Lower leg skin (tissue), 4 donors: ENCODE measurements at places on chromosomes 7 and 10. TPM values are rescaled to one million over a fixed set of nuclear protein-coding genes. Genes with fewer than 3 reads are reported as not detected.

DNA sequence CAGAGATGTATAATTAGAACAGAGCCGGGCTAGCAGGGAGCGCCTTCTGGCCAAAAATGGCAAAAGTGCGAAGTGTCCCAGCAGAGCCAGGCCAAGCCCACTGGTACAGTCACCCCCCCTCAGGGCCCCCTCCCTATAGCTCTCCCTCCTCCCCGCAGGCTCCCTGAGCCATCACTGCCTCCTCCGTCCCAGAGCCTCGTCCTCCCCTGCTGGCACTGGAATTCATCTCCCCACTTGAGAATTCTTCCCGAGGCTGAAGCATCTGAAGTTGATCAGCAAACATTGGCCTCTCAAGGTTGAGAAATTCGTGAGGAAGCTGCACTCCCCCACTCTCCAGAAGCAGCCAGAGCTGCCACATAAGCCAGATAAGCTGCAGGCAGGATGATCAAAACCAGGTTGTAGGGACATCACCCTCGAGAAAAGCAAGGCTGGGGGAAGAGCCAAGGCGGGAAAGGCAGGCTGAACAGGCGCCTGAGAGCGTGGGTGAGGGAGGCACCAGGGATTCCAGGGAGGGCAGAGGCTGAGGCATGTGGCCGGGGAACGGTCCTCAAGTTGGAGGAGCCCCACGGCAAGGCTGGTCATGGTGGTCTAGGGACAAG lies 23.4 kb downstream of the CAMK2G start:
- DNase-seq: no peak

DNA sequence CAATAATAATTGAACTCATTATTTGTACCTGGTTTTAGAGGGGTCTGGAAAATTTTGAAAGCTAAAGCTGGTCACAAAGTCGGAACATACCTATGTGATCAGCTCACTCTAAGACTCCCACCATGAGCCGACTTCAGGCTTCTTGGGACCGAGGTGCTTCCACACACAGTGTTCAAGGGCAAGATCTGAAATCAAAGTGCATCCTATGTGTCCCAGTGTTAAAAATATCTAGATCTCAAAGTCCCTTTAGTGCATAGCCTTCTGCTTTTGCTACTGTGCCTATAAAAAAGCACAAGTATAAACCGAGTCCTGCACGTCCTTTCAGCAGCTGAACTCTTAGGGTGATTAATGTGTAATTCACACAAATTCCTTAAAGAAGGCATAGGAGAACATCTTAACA lies 43.5 kb upstream of the FXYD4 start:
- DNase-seq: no peak

- DNase-seq: no peak
These were observed 40.4 kb downstream of the GNA12 start for GRCh38 chr7:2803755-2804154.

GRCh38 chr7:94367949-94368348 lies 26.7 kb upstream of the COL1A2 start:
- DNase-seq: no peak

- DNase-seq: no peak
These were observed 13.9 kb downstream of the KLHDC10 start for GRCh38 chr7:130084037-130084875.

Gene MEST
- 0.79 TPM for total RNA-seq
